ENCODE measurements at places on chromosomes 11 and 22. TPM values are rescaled to one million over a fixed set of nuclear protein-coding genes. Genes with fewer than 3 reads are reported as not detected.

Gene JHY
- total RNA-seq, result 8.9 TPM

Gene GLYATL1
- total RNA-seq, result not detected

Gene SMC1B
- not detected for total RNA-seq

Gene PANX3
- total RNA-seq, result not detected

Gene OR10A2
- total RNA-seq, result not detected

Gene ABCC8
- 4.7 TPM for total RNA-seq

Gene PATE3
- not detected for total RNA-seq

Gene MPZL2
- 119 TPM for total RNA-seq

DNA sequence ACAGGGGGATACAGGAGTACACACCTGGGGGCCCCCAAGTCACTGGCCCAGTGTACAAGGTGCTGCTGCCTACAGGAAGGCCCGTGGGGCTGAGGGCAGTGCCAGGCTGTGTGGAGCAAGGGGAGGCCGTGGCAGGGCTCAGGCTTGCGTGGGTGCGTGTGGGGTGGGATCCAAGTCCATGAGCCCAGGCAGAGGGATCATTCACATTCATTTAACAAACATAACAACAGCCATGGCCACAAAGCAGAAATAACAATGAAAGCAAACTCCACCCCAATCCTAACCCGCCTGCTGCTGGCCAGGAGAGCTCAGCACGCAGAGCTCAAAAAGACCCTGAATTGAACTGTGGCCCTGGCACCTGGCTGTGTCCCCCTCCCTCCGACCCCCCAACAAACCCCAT is 17.0 kb upstream of the SCGB1A1 start:
- H3K4me3 ChIP-seq, result no peak overlapping the region
- peak; percentile 62 for DNase-seq
- H3K36me3 ChIP-seq, result no peaks in the 10 kb centered on the region
- no peaks in the 10 kb centered on the region for H3K27me3 ChIP-seq
- H3K4me1 ChIP-seq, result peaks cover 54% of the 10 kb centered on the region

DNA sequence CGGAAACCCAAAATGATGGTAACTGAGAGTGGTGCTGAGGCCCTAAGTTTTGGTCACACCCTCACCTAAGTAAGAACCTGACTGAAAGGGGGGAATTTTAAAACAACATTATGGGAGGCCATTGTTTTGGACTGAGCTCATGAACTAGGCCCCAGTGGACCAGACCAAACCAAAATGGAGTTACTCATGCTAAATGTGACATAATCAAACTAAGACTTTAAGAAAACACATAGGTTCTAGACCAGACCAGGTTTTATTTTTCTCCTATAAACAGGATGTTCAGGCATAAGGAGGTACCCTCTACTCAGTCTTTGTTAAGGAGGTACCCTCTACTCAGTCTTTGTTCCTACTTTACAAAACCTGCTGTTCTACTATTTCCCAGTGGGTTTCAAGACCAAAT is 7.4 kb upstream of the EI24 start:
- H3K27me3 ChIP-seq, result no peaks in the 10 kb centered on the region
- no peak for DNase-seq
- no peak overlapping the region for H3K4me3 ChIP-seq

DNA sequence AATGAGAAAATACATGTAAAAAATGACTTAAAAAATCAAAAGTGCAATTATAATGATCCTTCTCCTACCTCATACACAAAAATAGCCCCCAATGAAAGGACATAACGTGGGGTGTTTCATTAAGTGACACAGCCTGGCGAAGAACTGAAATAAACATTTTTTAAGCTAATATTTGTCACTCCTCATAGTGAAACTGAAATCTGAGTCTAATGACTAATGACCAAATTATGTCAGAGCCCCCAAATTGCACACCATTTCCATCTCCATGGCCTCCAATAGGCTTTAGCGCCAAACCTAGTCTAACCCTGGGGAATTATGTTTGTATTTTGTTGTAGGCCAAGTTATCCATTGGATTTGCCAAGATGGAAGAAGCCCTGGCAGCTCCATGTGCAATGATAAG is 119.1 kb downstream of the WT1 start:
- H3K36me3 ChIP-seq, result no peaks in the 10 kb centered on the region
- no peaks in the 10 kb centered on the region for H3K4me1 ChIP-seq
- DNase-seq, result no peak
- H3K27ac ChIP-seq, result no peak overlapping the region
- peaks cover under 1% of the 10 kb centered on the region for H3K27me3 ChIP-seq

- no peaks in the 10 kb centered on the region for H3K36me3 ChIP-seq
- H3K4me3 ChIP-seq, result peak overlapping the region; percentile 78
- H3K27me3 ChIP-seq, result no peaks in the 10 kb centered on the region
Observed at GRCh38 chr11:64164392-64165312, 1.3 kb downstream of the MACROD1 start.

- no peak overlapping the region for H3K27ac ChIP-seq
- no peaks in the 10 kb centered on the region for H3K36me3 ChIP-seq
- no peaks in the 10 kb centered on the region for H3K4me1 ChIP-seq
- no peak for DNase-seq
Observed at GRCh38 chr22:23128269-23129108, 13.3 kb downstream of the RSPH14 start.

GRCh38 chr11:92152245-92152644 is 72.4 kb upstream of the FAT3 start:
- H3K4me1 ChIP-seq, result peaks cover 11% of the 10 kb centered on the region
- DNase-seq, result no peak
- no peak overlapping the region for H3K27ac ChIP-seq
- no peaks in the 10 kb centered on the region for H3K36me3 ChIP-seq
- no peaks in the 10 kb centered on the region for H3K27me3 ChIP-seq

GRCh38 chr11:57283231-57283990 is 41.3 kb downstream of the TNKS1BP1 start:
- no peaks in the 10 kb centered on the region for H3K36me3 ChIP-seq
- H3K27me3 ChIP-seq, result no peaks in the 10 kb centered on the region
- no peak overlapping the region for H3K27ac ChIP-seq
- peaks cover 5% of the 10 kb centered on the region for H3K4me1 ChIP-seq
- H3K4me3 ChIP-seq, result no peak overlapping the region

GRCh38 chr22:41447435-41448188 is 1.0 kb upstream of the TOB2 start:
- H3K36me3 ChIP-seq, result no peaks in the 10 kb centered on the region
- DNase-seq, result peak; percentile 87
- H3K4me1 ChIP-seq, result peaks cover 7% of the 10 kb centered on the region
- H3K27me3 ChIP-seq, result no peaks in the 10 kb centered on the region
- H3K27ac ChIP-seq, result peak overlapping the region; percentile 99

DNA sequence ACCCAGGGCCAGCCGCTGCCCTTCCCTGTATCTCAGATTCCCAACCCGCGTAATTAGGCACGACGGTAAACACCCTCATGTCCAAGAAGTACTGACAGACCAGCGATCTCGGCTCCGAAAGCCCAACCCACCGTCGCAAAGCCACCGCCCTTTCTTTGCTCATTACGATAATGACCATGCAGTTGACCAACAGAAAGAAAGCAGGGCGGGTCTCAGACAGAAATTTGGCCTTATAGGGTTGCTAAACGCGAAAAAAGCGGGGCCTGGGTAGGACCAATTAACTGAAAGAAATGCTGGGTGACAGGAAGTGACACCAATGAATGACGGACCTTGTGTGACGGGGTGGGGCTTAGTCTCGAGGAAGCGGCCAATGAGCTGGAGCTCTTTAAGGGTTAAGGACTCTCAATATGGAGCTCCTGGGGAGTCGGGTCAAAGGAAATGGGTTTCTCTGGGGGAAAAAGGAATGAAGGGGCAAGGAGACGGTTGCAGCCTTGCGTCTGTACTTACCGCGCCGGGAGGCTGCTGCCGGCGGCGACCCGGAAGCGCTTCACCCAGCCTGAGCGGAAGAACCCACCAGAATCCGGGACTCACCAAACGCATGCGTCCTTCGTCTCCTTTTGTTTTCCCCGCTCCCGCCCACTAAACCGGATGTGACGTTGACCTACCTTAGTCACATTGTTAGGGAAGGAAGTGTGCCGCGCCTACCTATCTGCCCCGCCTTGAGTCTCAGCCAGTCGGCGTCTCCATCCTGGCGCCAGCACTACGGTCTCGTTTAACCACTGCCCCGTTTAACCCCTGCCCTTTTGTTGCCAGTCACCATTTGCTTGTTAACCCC is at the start of gene ANAPC15:
TSS of gene ANAPC15 (minus strand) at position 553 of the 835 bp plus-strand sequence. CDS start 1,419 bp downstream, outside the sequence.
- no peaks in the 10 kb centered on the region for H3K36me3 ChIP-seq
- H3K27ac ChIP-seq, result peak within 1 kb of the TSS; percentile 100
- peak; percentile 97 for DNase-seq
- peak within 1 kb of the TSS; percentile 74 for H3K4me3 ChIP-seq
- H3K4me1 ChIP-seq, result peaks cover 9% of the 10 kb centered on the region
- no peaks in the 10 kb centered on the region for H3K27me3 ChIP-seq

GRCh38 chr11:67266449-67267187 is at the start of gene GRK2:
Gene GRK2, plus strand, starts transcription at chr11:67266473. Its CDS starts 227 bp downstream, at chr11:67266700.
- H3K27ac ChIP-seq, result peak within 1 kb of the TSS; percentile 93
- H3K4me1 ChIP-seq, result peaks cover 63% of the 10 kb centered on the region
- H3K4me3 ChIP-seq, result peak within 1 kb of the TSS; percentile 93
- DNase-seq, result peak; percentile 82

DNA sequence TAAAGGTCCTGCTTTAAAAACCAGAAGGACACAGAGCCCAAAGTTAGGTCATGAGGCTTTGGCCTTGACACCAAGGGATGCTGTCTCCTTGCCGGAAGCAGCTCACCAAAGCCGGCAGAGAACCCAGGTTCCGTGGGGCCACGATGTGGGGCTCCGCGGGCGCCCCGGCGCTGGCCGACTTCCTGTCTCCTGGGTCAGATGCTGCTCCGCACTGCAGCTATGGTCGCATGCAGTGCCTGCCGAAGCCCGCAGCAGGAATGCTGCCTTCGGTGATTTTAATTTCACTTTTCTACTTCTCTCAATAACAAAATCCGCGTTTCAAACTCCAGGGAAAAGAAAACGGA is 454 bp upstream of the OTUB1 start:
- peak; percentile 81 for DNase-seq
- H3K4me1 ChIP-seq, result peaks cover 17% of the 10 kb centered on the region
- no peaks in the 10 kb centered on the region for H3K27me3 ChIP-seq

DNA sequence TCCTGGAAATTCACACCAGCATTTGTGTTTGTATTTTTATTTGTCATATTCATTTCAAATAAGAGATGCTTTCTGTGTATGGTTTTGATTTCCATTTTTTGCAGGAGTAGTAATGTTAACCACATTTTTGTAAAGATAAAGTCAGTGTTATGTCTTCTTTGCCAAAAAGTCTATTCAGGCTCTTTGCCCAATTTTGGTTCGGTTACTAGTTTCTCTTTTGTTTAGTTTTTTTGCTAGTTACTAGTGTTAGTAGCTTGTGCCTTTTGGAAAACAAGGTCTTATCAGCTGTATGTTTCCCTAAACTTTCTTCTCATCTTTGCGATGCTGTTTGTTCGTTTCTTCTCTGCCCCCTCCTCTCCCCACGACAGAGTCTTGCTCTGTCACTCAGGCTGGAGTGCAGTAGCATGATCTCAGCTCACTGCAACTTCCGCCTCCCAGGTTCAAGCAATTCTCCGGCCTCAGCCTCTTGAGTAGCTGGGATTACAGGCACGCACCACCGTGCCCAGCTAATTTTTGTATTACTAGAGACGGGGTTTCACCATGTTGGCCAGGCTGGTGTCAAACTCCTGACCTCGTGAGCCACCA is 112.3 kb upstream of the GRK3 start:
- H3K27me3 ChIP-seq, result no peaks in the 10 kb centered on the region
- peaks cover 23% of the 10 kb centered on the region for H3K4me1 ChIP-seq
- H3K4me3 ChIP-seq, result no peak overlapping the region

All from upper lobe of right lung (tissue), 1 donor.